CD4-positive, alpha-beta memory T cell (primary cell): ENCODE measurements at places on chromosomes 4 and X. TPM values are rescaled to one million over a fixed set of nuclear protein-coding genes. Genes with fewer than 3 reads are reported as not detected.

DNA sequence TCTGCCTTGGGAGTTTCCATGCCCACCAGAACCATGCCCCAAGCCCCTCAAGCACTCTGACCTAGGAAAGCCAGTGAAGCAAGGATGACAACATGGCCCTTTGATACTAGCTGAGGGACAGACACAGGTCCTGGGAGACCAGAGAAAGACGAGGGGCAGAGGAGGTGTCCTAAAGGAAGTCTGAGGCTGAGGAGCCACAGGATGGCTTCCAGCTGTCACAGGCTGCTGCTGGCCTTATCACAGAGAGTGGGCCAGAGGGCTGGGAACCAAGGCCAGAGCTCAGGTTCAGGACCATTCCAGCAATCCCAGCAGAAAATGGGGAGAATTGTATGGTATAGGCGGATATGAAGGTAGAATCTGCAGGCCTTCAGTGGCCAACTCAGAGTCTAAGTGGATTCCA, 31.7 kb upstream of the MSANTD1 start:
- H3K27me3 ChIP-seq: no peaks in the 10 kb centered on the region
- no peaks in the 10 kb centered on the region for H3K4me1 ChIP-seq
- H3K27ac ChIP-seq: no peak overlapping the region
- no peak for DNase-seq

- no peaks in the 10 kb centered on the region for H3K36me3 ChIP-seq
- H3K4me3 ChIP-seq: no peak overlapping the region
- no peak overlapping the region for H3K27ac ChIP-seq
- DNase-seq: no peak
- H3K27me3 ChIP-seq: no peaks in the 10 kb centered on the region
Observed at GRCh38 chr4:163042306-163042705, 124.4 kb downstream of the NAF1 start.

DNA sequence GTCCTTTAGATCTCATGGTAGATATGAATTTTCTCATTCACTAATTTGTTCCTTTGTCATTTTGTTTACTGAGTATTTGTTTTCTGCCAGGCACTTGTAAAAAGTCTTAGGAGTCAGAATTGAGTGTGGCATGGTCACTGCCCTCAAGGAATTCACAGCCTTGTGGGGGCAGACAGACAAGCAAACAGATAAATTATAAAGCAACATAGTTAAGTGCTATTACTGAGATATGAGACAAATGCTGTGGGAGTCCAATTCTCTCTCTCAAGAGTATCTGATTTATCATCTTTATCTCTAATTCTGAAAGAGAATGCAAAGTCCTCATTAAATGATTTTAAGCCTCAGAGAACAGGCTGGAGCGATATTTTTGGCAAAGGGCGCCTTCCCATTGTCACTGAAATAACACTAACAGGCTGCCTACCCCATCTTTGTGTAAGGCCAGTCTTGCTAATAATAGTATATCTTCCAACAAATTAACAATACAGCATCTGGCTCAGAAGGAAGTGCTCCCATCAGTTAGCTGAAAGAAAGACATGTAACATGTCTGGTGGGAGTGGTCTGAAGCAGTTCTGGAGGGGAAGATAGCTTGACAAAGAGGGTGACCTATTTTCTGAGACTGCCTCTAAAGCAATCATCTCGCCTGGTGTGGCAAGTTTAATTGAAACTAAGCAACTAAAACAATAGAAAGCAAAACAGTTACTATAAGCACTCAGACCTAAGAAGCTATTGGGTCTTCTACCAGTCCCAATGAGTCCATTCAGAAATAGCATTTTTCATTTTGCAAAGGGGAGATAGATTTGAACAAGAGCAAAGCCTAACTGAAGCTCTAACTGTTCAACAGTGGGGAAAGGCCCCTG, 61.5 kb upstream of the AMOT start:
- H3K4me1 ChIP-seq: no peaks in the 10 kb centered on the region
- H3K4me3 ChIP-seq: no peak overlapping the region
- H3K27ac ChIP-seq: no peak overlapping the region

DNA sequence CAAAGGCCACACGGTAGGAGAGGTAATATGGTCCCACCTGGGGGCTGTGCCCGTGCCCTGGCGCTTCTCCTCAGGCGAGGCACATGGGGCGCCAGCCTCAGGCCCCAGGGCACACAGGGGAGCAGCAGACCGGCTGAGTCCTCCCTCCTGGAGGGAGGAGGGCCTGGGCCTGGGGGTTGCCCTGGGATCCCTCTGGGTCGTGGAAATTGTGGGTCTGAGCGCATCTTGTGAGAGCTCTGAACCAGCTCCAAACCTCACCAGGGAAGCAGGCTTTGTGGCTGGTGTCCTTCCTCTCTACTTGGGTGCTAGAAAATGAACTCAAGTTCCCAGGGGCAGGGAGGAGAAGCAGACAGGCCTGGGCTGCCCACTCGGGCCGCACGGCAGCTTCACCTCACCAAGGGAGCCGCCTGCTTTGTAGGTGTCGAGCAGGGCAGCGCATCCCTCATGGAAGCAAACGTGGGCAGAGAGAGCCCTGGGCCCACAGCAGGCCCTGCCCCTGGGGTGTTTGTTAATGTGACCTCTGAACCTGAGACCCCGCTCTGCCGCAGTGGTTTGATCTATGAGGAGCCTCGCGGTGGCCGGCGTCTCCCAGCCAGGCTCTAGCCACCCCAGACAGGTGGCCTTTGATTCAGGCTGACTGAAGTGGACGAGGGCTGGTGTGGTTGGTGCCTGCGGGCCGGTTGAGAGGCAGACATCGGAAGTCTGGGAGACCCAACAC, 10.8 kb downstream of the HTRA3 start:
- H3K4me1 ChIP-seq: no peaks in the 10 kb centered on the region
- no peak for DNase-seq
- H3K27me3 ChIP-seq: no peaks in the 10 kb centered on the region
- no peak overlapping the region for H3K4me3 ChIP-seq
- H3K27ac ChIP-seq: no peak overlapping the region

GRCh38 chr4:95296052-95296451, 252.7 kb downstream of the UNC5C start:
- peaks cover 26% of the 10 kb centered on the region for H3K4me1 ChIP-seq
- no peaks in the 10 kb centered on the region for H3K27me3 ChIP-seq
- H3K36me3 ChIP-seq: no peaks in the 10 kb centered on the region
- H3K4me3 ChIP-seq: no peak overlapping the region

DNA sequence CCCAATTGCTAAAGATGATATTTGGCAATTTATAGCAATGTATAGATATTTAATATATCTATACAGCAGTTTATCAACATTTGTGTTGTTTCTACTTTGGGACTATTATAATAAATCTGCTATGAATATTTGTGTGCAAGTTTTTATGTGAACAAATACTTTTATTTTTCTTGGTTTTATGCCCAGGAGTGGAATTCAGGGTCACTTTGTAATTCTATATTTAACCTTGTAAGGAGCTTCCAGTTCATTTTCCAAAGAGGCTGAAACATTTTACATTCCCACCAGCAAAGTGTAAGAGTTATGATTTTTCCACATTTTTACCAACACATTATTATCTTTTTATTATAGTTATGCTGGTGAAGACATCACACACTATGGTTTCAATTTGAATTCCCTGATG, 801.3 kb downstream of the PCDH18 start:
- no peak for DNase-seq
- H3K27me3 ChIP-seq: no peaks in the 10 kb centered on the region
- no peak overlapping the region for H3K27ac ChIP-seq
- no peak overlapping the region for H3K4me3 ChIP-seq
- H3K36me3 ChIP-seq: no peaks in the 10 kb centered on the region
- no peaks in the 10 kb centered on the region for H3K4me1 ChIP-seq

DNA sequence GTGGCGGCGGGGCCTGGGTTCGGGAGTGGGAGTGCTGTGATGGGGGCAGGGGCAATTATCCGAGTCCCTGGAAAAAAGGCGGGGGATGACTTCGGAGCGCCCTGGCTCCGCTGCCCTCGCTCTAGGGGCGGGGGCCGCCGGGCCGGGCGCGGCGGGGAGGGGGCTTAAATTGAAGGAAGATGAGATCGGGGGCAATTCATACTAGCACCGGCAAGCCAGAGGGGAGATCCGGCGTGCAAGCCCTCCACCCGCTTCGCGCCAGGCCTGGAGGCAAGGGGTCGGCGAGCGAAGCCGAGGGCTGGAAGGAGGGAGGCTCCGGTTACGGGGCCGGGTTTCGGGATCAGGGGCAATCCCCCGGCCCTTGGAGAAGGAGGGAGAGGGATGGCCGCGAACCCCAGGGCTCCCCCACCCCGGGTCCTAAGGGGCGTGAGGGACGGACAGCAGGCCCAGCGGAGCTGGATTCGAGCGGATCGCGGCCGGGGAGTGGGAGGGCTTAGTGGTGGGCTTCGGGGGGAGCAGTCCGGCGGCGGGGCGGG, 1.2 kb downstream of the BCORL1 start:
- no peaks in the 10 kb centered on the region for H3K27me3 ChIP-seq
- no peak for DNase-seq
- H3K36me3 ChIP-seq: no peaks in the 10 kb centered on the region
- no peak overlapping the region for H3K27ac ChIP-seq
- H3K4me1 ChIP-seq: peaks cover 7% of the 10 kb centered on the region
- no peak overlapping the region for H3K4me3 ChIP-seq

DNA sequence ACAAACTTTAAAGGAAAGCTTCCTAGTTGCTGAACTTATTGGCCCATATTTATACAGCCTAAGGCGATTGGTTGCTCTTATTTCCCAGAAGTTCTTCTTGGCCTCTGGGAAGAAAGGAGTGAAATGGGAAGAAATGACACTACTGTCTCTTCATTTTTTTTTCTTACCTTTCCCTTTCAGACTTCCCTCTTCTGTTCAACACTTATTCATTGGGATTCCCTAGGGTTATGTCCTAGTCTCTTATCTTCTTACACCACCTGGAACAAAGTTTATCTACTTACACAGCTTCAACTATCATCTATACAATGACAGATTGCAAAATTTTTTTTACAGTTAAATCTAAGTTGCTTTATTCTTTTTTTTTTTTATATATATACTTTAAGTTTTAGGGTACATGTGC, 68.0 kb downstream of the SNX12 start:
- H3K27ac ChIP-seq: no peak overlapping the region
- DNase-seq: no peak
- no peaks in the 10 kb centered on the region for H3K36me3 ChIP-seq
- no peak overlapping the region for H3K4me3 ChIP-seq
- H3K4me1 ChIP-seq: no peaks in the 10 kb centered on the region

DNA sequence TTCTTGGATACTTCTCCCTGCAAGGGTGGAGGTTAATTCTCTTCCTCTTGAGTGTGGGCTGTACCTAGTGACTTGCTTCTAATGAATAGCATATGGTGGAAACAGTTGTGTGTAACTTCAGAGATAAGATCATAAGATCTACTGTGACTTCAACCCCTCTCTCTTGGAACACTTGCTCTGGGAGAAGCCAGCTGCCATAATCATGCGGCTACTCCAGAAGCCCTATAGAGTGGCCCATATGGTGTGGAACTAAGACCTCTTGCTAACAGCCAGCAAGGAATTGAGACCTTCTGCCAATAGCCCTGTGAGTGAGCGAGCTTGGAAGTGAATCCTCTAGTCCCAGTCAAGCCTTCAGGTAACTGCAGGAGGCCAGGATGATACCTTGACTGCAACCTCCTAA, 81.1 kb downstream of the RBMX2 start:
- H3K36me3 ChIP-seq: no peaks in the 10 kb centered on the region
- H3K27ac ChIP-seq: no peak overlapping the region
- no peaks in the 10 kb centered on the region for H3K27me3 ChIP-seq
- DNase-seq: no peak
- no peak overlapping the region for H3K4me3 ChIP-seq

DNA sequence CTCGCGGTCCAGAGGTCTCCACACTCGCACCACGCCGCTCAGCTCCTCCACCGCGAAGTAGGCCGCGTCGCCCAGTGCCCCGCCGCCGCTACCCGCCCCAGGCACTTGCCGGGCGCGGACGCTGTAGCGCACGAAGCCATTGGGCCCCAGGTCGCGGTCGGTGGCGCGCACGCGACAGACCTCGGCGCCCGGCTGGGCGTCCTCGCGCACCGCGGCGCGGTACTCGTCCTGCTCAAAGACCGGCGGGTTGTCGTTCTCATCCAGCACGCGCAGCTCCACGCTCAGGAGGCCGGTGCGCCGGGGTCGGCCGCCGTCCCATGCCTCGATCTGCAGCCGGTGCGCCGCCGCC, 1.4 kb downstream of the DCHS2 start:
- DNase-seq: no peak
- H3K4me3 ChIP-seq: no peak overlapping the region
- no peaks in the 10 kb centered on the region for H3K36me3 ChIP-seq
- peaks cover 5% of the 10 kb centered on the region for H3K27me3 ChIP-seq

GRCh38 chr4:111480510-111480909, 664.7 kb upstream of the FAM241A start:
- no peaks in the 10 kb centered on the region for H3K4me1 ChIP-seq
- H3K36me3 ChIP-seq: no peaks in the 10 kb centered on the region
- DNase-seq: no peak
- no peak overlapping the region for H3K27ac ChIP-seq

DNA sequence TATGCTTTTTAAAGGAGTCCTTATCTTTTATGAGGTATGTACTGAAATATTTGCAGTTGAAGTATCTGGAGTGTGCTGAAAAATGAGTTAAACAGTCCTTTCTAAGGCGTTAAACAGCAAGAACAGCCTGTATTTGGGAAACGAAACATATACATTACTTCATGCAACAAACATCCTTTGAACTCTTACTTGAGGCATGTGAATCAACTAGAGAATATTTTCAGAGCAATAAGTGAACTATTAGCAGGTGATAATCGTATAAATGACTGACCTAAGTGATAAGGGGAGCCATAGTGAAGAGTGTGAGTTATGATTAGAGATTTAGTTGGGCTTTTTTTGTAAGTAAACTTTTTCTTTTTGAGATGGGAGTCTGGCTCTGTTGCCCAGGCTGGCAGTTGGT, 45.9 kb upstream of the RHOH start:
- H3K27me3 ChIP-seq: no peaks in the 10 kb centered on the region
- no peak overlapping the region for H3K4me3 ChIP-seq
- H3K27ac ChIP-seq: no peak overlapping the region

DNA sequence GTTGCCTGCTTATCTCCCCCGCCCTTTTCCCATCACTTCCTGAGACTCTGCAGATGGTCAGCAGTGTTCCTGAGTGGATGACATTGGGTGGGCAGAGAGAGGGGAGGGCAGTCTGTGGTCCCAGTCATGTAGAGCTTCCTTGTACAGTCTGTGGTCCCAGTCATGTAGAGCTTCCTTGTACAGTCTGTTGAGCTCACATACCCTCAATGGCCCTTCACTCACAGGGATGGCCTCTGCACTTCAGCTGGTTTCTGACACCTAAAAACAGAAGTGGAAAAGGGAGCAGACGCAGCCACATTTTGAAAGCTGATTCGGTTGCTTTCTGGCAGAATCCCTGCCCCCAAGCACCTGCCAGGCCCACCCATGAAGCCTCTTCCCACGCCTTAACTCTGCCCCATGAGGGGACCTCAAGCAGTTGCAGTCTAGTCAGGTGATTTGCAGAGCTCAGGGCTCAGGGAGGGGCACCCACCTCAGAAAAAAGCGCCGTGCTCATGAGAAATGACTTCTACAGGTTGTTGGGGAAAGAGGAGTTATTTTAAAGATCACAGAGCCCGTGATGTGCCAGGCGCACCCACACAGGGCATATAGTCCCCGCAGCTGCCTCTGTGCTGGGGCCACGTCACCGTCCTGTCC, 3.6 kb upstream of the TMEM271 start:
- no peak for DNase-seq
- no peaks in the 10 kb centered on the region for H3K4me1 ChIP-seq
- H3K4me3 ChIP-seq: no peak overlapping the region

- DNase-seq: no peak
- H3K27ac ChIP-seq: no peak overlapping the region
Observed at GRCh38 chr4:185681604-185682003, 130.4 kb downstream of the SORBS2 start.

- H3K27ac ChIP-seq: no peak overlapping the region
- H3K4me1 ChIP-seq: peaks cover 21% of the 10 kb centered on the region
- H3K4me3 ChIP-seq: no peak overlapping the region
- DNase-seq: peak; percentile 8
- peaks cover 11% of the 10 kb centered on the region for H3K36me3 ChIP-seq
Observed at GRCh38 chr4:76198411-76199237, 15.0 kb downstream of the SCARB2 start.

Gene LONRF3
- polyA plus RNA-seq: 2.5 TPM

Gene CTAG2
- not detected for polyA plus RNA-seq

Gene ANK2
- not detected for polyA plus RNA-seq

Gene PCDH19
- not detected for polyA plus RNA-seq
